ENCODE measurements at places on chromosomes 13 and 19.

DNA sequence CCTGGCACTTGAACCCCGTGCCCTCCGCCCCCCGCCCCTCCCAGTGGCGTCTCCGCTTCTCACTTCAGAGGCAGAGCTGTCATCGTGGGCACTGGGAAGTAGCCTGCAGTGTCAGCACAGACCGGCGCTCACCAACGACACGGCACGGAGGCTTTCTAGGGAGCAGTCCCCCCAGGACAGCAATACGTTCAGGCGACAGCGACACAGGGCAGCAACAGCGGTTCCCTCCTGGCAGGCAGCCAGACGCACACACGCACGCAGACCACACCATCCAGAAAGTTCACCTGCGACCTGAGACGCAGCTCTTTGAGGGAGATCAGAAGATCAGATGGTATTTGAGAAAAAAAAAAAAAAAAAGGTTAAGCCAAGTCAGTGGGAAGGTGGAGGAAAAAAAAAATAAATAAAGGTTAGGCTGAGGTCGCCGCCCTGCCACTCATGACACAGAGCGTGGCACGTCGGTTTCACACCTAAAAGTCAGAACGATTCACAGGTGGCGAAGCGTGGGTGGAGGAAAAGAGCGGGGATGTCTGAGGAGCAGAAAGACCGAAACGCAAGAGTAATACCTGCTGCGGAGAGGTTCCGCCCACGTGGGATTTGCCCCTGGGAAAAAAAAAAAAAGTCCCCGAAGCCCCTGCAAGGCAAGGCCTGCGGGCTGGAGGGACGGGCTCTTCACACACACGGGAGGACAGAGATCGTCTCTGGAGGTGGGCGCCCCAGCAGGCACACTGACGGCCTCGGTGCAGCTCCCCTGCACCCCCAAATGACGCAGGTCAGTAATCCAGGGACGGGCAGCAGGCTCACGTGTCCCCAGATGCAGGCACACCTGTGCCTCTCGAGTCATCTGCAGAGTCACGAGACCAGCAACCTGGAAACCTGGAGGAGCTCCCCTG lies 94.5 kb downstream of the GNG7 start:
- DNase-seq = no peak

DNA sequence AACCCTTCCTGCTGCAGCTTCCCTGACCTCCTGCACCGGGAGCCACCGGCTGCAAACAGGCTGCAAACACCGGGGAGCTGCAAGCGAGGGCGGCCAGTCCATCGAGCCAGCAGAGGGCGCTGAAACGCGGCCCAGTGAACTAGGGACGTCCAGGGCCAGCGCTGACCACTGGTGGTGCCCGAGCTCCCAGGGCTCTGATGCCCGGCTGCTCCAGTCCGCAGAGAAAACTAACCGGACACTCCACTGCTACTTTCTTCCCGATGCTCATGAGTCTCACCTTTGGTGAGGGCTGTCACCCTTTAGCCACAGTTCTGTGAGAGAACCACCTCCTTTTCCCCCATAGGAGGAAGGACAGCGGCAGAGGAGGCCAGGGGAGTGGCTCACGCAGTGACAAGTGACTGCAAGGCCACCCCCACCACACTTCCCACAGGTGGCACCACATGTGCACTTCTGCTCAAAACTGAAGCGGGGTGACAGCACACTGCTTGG lies 82.8 kb upstream of the MTIF3 start:
- DNase-seq = peak; percentile 79

DNA sequence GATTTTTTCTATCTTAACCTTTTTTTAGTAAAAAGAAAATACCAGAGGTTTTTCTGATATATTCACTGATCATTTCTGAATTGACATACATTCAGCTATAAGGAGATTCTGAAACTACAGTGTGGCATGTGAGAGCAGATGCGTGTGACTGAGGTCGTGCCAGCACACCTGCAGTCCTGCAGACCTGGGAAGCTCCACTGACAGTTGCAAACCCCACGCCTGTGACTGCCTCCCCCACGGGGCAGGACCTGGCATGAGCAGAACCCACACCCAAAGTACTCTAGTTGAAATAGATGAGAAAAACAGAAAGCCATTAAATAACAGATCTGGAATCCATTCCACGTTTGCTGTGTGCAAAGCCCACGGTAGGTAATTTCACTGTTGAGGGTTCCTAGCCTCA lies 80.7 kb downstream of the TEX29 start:
- DNase-seq = no peak

DNA sequence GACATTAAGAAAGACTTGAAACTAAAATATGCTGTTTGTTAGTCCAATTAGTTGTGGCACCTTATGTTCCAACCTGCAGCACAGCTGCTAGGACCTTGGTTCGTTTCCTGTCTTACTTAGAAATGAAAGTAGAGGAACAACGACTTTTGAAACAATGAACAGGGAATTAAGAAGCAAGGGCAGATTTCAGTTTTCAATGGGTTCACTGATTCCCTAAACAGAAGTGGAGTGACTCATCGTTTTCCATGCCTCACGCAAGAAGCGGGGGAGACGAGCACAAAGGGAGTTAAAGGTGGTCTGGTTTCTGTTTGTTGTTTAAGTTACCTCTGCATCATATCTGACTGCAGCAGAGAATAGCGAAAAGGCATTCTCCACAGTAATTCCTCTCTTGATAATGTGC lies 44.8 kb downstream of the PHF11 start:
- no peak for DNase-seq
